HepG2 (cell line): ENCODE measurements at places on chromosomes 2 and 18. TPM values are rescaled to one million over a fixed set of nuclear protein-coding genes. Genes with fewer than 3 reads are reported as not detected.

DNA sequence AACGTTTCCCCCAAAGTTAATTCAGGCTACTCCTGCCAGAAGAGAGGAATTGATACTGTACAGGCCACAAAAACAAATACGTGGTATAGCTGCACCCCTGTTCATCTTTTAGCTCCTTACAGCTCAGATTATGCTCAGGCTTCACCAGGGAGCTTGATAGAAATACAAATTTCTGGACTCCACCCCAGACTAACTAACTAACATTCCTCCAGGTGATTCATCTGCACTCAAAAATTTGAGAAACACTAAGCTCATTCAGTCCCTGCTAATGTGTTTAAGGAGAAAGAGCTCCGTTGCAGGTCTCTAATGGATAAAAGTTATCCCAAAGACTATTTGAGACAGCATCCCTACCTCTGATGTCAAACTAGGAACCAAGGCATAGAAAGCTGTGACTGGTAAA, 36.8 kb upstream of the UNC80 start:
- no peaks in the 10 kb centered on the region for H3K27me3 ChIP-seq
- no peak for DNase-seq
- no peaks in the 10 kb centered on the region for H3K36me3 ChIP-seq
- no peak overlapping the region for H3K27ac ChIP-seq

DNA sequence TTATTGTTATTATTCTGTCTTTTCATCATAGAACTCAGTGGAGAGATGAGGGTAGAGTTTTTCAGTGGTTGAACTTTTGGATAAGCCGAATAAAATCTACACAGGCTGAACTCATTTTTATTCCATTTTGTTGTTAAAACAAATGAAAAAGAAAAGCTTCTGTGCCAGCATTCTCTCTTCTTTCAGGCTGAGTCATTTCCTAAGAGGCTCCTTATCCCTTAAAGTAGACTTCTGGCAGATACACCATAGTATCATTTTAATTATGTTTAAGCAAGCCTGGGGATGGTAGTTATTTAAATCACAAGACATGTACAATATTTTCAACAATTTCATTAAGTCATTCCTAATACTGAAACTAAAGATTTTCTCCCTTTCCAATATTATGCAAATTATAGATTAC, 1364.0 kb upstream of the NRXN1 start:
- H3K4me1 ChIP-seq: no peaks in the 10 kb centered on the region
- H3K4me3 ChIP-seq: no peak overlapping the region
- DNase-seq: no peak
- H3K27ac ChIP-seq: no peak overlapping the region
- no peaks in the 10 kb centered on the region for H3K36me3 ChIP-seq

OLA1 gene
- 241 and 333 TPM in 2 replicates for total RNA-seq

AMER3 gene
- not detected in 2 replicates for total RNA-seq

- no peaks in the 10 kb centered on the region for H3K36me3 ChIP-seq
- no peak for DNase-seq
- H3K4me3 ChIP-seq: no peak overlapping the region
- H3K27ac ChIP-seq: no peak overlapping the region
Measured at GRCh38 chr18:35189510-35189909, 51.3 kb upstream of the ZNF397 start.

OTOF gene
- 0.04 TPM in 1 of 2 replicates, not detected in the other for total RNA-seq

KHK gene
- total RNA-seq: 29.9 and 40.9 TPM in 2 replicates

DNA sequence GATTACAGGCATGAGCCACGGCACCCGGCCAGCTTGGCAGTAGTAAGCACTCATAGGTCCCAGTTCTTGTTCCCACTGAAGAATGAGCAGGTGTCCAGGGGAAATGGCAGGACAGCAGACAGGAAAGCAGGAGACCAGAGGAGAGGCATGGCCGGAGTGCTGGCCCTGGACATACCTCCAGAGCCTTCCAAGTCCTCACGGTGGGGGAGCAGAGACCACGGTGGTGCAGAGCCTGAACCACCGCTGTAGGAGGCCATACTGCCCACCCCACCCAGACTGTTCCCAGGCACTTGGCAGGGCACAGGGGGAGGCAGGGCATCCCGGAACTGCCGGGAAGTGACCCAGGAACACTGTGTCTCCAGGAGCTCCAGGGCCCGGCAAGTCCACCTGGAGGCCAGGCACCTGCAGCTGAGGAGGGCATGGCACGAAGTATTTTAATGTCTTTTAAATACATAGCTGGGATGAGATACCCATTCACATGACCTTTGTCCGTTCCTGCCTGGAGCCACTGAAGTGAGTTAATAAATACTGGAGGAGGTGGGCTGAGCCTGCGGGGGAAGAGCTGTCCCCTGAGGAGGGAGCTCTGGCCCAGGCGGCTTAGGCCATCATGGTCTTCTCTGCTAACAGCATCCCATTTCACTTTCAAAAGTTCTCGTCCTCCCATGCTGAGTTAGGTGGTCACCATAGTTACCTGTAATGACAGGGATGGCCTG, 49.7 kb upstream of the TFCP2L1 start:
- no peak overlapping the region for H3K27ac ChIP-seq
- no peaks in the 10 kb centered on the region for H3K27me3 ChIP-seq
- peak; percentile 62 for DNase-seq
- H3K36me3 ChIP-seq: peaks cover 15% of the 10 kb centered on the region; the same call in 2 of the 3 replicates

SKA1 gene
- 21.3 and 28.3 TPM in 2 replicates for total RNA-seq

DNA sequence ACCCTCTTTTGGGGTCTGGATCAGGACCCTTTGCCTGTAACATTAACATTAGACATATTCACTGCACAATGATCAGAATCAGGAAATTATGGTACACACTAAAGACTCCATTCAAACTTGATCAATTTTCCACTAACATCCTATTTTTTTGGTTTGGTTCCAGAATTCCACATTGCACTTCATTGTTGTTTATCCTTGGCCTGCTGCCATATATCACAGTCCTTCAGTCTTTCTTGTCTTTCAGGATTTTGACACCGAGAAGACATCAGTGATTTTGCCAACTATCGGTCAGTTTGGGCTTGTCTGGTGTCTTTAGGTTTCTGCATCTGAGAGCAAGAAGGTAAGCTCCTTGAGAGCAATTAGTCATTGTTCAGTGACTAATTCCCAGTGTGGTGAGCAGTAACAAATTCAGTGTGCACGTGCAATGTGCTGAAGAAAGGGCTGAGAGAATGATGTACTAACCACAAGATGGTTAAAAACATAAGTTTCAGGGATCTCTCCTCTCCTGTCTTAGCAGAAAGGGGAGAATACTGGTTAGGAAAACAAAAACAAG, 23.5 kb downstream of the MARCHF4 start:
- H3K36me3 ChIP-seq: no peaks in the 10 kb centered on the region
- H3K4me1 ChIP-seq: no peaks in the 10 kb centered on the region
- H3K4me3 ChIP-seq: no peak overlapping the region
- peaks cover 35% of the 10 kb centered on the region; the same call in 2 of the 3 replicates for H3K27me3 ChIP-seq
- no peak for DNase-seq

GRCh38 chr2:62441824-62442223, 64.2 kb downstream of the TMEM17 start:
- peaks cover 7% of the 10 kb centered on the region; the same call in 1 of the 2 replicates for H3K27me3 ChIP-seq
- DNase-seq: no peak
- H3K27ac ChIP-seq: no peak overlapping the region
- no peaks in the 10 kb centered on the region for H3K36me3 ChIP-seq
- no peak overlapping the region for H3K4me3 ChIP-seq
- H3K4me1 ChIP-seq: no peaks in the 10 kb centered on the region

GRCh38 chr18:69870736-69871135, 76.9 kb downstream of the CD226 start:
- no peak overlapping the region for H3K4me3 ChIP-seq
- H3K36me3 ChIP-seq: no peaks in the 10 kb centered on the region
- no peaks in the 10 kb centered on the region for H3K27me3 ChIP-seq
- H3K27ac ChIP-seq: no peak overlapping the region
- DNase-seq: no peak
- no peaks in the 10 kb centered on the region; the same call in 1 of the 2 replicates for H3K4me1 ChIP-seq

- H3K27me3 ChIP-seq: no peaks in the 10 kb centered on the region
- DNase-seq: peak; percentile 76
- H3K4me1 ChIP-seq: peaks cover 24% of the 10 kb centered on the region
- peak overlapping the region; percentile 80 for H3K27ac ChIP-seq
- H3K36me3 ChIP-seq: no peaks in the 10 kb centered on the region
Measured at GRCh38 chr2:112483042-112483473, 1.1 kb downstream of the TTL start.

DNA sequence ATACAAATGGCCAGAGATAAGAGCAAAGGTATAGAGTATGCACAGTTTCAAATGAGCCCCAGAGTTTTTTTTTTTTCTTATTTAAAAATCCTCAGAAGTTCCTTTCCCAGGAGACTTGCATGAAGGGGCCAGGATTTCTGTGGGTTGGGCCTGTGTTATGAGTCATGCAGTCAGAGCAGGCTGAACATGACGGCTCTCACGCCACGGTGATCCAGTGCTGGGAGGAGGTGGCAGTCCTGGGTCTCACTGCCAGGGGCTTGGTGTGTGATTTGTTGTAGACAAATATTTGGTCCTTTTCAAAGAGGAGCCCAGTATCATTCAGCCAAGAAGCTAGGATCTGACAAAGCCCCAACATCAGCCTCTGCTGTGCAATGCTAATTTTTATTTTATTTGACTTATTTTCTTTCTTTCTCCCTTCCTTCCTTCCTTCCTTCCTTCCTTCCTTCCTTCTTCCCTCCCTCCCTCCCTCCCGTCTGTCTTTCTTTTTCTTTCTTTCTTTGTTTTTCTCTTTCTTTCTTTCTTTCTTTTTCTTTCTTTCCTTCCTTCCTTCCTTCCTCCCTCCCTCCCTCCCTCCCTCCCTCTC, 10.4 kb upstream of the KCNE4 start:
- H3K27me3 ChIP-seq: no peaks in the 10 kb centered on the region
- no peaks in the 10 kb centered on the region for H3K36me3 ChIP-seq
- H3K4me3 ChIP-seq: no peak overlapping the region

FTCDNL1 gene
- total RNA-seq: 1.1 and 1.4 TPM in 2 replicates

GRCh38 chr18:24761765-24762164, 301.3 kb downstream of the HRH4 start:
- no peak overlapping the region for H3K27ac ChIP-seq
- H3K4me1 ChIP-seq: no peaks in the 10 kb centered on the region
- no peak for DNase-seq
- H3K4me3 ChIP-seq: no peak overlapping the region
- no peaks in the 10 kb centered on the region for H3K36me3 ChIP-seq

- H3K27me3 ChIP-seq: no peaks in the 10 kb centered on the region; the same call in 1 of the 2 replicates
- no peak for DNase-seq
- H3K4me3 ChIP-seq: no peak overlapping the region
- no peaks in the 10 kb centered on the region for H3K36me3 ChIP-seq
Measured at GRCh38 chr2:3595985-3596384, 1.1 kb downstream of the COLEC11 start.

GRCh38 chr2:190050001-190050400, 12.5 kb downstream of the MSTN start:
- H3K27me3 ChIP-seq: peaks cover 3% of the 10 kb centered on the region; the same call in 1 of the 2 replicates
- no peaks in the 10 kb centered on the region for H3K36me3 ChIP-seq
- H3K4me3 ChIP-seq: no peak overlapping the region
- no peak overlapping the region for H3K27ac ChIP-seq
- no peaks in the 10 kb centered on the region for H3K4me1 ChIP-seq
